ENCODE measurements at places on chromosomes 12 and 14. TPM values are rescaled to one million over a fixed set of nuclear protein-coding genes. Genes with fewer than 3 reads are reported as not detected.
A peak's percentile ranks its signal among the peaks of the same experiment; 100 is the strongest.

Gene CIROP
- not detected for total RNA-seq

DNA sequence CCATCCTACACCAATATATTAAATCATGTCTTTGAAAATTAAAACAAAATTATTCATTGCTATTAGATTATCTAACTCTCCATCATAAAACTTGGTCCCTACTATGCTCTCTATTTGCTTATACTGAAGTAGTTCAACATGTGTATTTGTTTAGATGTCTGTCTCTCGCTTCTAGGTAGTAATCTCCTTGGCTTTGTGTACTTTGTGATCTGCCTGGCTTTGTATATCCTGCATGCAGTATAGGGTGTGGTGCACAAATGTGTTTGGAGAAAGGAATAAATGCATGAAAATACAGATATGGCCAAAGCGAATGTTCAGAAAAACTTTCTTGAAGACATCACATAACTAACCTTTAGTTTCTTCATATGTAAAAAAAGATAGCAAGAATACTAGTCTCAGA, 246.6 kb upstream of the LRFN5 start:
- no peaks in the 10 kb centered on the region for H3K36me3 ChIP-seq
- no peak overlapping the region for H3K27ac ChIP-seq
- H3K27me3 ChIP-seq = no peaks in the 10 kb centered on the region
- no peak overlapping the region for H3K4me3 ChIP-seq

- H3K27ac ChIP-seq = no peak overlapping the region
- no peak overlapping the region for H3K4me3 ChIP-seq
- H3K27me3 ChIP-seq = no peaks in the 10 kb centered on the region
- DNase-seq = no peak
Measured at GRCh38 chr14:94123296-94123695, 6.1 kb downstream of the IFI27L2 start.

Gene ASPG
- 12.5 TPM for total RNA-seq

DNA sequence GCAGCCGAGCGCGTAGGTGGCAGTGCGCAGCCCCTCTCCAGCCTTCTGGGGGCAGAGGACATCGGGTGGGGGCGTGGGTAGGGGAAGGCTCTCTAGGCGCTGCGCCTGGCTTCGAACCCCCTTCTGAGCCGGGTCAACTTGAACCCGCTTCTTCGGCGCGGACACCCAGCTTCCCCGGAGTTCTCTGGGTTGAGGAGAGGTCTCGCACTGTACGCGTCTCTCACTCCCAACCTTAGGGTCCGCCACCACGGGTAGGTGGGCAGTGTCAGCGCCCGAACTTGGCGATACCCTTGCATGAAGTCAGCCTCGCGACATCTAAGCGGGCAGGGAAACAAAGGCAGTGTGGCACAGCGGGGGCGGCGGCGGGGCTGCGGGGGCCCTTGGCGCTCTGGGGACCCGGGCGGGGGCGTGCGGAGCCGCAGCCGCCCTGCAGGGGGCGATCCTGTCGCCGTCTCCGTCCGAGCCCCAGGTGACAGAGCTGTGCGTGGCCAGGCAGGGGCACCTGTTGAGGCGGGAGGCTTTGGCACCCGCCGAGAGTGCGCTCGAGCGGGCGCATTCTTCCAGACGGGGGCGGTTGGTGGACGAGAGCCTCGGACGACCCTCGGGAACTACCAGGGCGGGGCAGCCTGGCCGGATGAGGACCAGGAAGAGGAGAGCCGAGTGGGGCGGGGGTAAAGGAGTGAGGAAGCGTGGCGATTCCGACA, 1.1 kb downstream of the GALNT16 start:
- H3K4me3 ChIP-seq = peak overlapping the region; percentile 38
- peak; percentile 33 for DNase-seq
- H3K4me1 ChIP-seq = peaks cover 27% of the 10 kb centered on the region
- peaks cover 1% of the 10 kb centered on the region for H3K27me3 ChIP-seq

GRCh38 chr12:29211696-29212095, 62.6 kb downstream of the FAR2 start:
- H3K27me3 ChIP-seq = no peaks in the 10 kb centered on the region
- no peak overlapping the region for H3K4me3 ChIP-seq
- no peak for DNase-seq
- H3K27ac ChIP-seq = no peak overlapping the region
- no peaks in the 10 kb centered on the region for H3K36me3 ChIP-seq

DNA sequence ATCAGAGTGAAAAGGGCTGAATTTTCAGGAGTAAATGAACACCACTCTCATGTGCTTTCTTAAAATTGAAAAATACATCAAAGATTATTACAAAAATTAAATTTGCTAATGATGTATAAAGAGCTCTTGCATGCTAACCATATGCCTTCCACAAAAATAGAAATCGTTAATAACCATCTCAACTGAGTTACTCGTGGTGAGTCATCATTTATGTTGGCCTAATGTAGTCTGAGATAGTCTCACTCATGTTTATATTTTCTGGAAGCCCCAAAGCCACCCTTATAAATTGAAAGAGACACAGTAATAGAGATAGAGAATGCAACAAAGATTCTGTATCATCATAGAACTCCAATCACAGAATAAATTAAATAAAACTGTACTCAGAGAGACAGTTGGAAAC, 131.2 kb downstream of the KCNH5 start:
- H3K27me3 ChIP-seq = no peaks in the 10 kb centered on the region
- H3K4me1 ChIP-seq = no peaks in the 10 kb centered on the region
- H3K36me3 ChIP-seq = no peaks in the 10 kb centered on the region
- DNase-seq = no peak
- no peak overlapping the region for H3K4me3 ChIP-seq

DNA sequence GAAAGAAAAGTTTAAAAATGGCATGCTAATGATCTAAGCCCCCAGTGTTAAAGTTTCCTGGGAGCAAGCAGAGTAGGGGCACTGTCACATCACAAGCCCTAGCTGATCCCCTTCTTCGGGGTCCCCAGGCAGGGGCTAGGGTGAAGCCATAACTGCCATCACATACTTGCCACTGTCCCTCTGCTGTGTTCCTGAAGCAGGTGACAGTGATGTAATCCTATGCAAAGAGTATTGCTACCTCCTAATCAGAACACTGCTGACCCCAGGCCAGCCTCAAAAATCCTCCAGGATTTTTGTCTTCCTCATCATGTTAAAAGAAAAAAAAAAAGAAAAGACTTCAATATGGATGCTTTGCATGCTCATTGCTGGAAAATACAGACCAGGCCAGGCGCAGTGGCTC, 1.2 kb upstream of the RFC5 start:
- H3K4me1 ChIP-seq = peaks cover 11% of the 10 kb centered on the region
- peaks cover 5% of the 10 kb centered on the region for H3K36me3 ChIP-seq
- no peak overlapping the region for H3K4me3 ChIP-seq
- H3K27ac ChIP-seq = no peak overlapping the region
- no peak for DNase-seq

- H3K27me3 ChIP-seq = peaks cover 3% of the 10 kb centered on the region
- H3K4me1 ChIP-seq = peaks cover 76% of the 10 kb centered on the region
- no peak overlapping the region for H3K27ac ChIP-seq
Measured at GRCh38 chr14:105201925-105202513, 20.9 kb upstream of the NUDT14 start.

DNA sequence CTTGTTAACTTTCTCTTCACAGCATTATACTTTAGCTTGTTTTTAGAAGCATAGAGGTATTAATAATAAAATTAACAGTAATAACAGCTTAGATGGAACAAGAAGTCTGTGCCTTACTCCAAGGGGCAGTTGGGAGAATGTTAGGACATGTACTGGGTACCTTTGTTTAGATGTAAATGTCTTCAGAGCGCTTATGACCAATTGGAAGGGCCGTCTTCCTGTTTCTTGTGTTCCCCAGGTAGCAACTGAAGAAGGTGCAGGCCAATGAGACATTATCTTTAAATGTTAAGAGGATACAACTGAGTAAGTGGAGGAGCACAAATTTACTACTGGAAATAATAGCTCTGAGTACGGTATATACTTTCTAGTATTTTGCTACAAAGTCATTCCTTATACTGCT, 180.9 kb upstream of the SYT1 start:
- no peak overlapping the region for H3K4me3 ChIP-seq
- DNase-seq = no peak
- no peaks in the 10 kb centered on the region for H3K27me3 ChIP-seq

DNA sequence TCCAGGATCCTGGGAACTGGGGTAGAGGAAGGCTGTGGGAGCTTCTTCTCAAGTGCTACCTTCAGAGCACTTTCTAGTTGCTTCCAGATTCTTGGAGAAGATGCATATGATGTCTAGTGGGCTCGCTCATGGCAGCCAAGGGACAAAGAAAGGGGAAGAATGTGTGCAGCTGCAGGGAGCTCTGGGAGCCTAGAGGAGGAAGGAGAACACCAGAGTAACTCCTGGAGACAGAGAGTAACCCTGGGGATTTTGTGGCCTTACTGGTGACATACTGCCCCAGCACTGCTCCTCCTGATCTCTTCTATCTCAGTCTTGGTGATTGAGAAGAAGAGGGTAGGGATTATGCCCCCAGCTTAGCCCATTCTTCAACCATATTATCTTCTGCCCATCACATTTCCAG, 10.3 kb upstream of the SP7 start:
- no peak for DNase-seq
- H3K27me3 ChIP-seq = no peaks in the 10 kb centered on the region
- no peaks in the 10 kb centered on the region for H3K36me3 ChIP-seq
- peak overlapping the region; percentile 82 for H3K27ac ChIP-seq
- H3K4me3 ChIP-seq = no peak overlapping the region

GRCh38 chr12:128322341-128322740, 55.4 kb downstream of the TMEM132C start:
- H3K27me3 ChIP-seq = no peaks in the 10 kb centered on the region
- no peak for DNase-seq

Gene DHH
- total RNA-seq = 0.76 TPM

DNA sequence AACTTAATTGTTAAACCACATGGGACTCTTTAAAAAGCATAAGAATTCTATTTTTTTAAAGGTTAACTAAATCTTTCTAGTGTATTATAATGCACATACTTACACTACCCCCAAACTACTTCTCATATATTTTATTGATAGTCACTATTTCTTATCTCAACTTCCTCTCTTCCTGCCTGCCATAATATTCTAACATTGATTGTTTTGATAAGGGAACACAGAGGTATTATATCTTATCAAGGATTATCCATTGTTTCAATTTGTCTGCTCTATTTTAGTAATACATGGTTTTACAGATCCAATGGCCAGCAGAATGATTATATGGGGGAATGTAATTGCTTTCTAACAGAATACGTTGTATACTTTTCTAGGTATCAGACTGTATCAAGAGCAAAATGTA, 98.9 kb downstream of the EPS8 start:
- DNase-seq = no peak
- H3K27me3 ChIP-seq = no peaks in the 10 kb centered on the region
- H3K36me3 ChIP-seq = no peaks in the 10 kb centered on the region
- H3K4me1 ChIP-seq = peaks cover 22% of the 10 kb centered on the region

Gene TRHDE
- total RNA-seq = 14.1 TPM

DNA sequence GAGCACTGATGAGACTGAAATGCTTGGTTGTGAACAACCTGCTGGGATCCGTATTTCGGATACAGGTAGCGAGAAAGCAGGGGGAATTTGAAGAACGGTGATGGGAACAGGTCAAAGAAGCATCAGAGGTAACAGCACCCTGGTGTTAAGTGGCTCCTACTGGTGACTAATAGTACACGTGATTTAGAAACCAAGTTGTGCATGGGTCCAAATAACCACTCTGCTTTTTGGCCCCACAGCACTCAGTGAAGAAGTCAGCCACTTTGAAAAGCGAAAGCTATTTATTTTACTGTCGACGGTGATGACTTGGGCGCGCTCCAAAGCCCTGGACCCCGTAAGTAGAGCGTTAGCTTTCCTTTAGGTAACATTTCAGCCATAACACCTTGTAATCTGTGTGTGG, 16.7 kb downstream of the AK7 start:
- peaks cover 2% of the 10 kb centered on the region for H3K4me1 ChIP-seq
- no peaks in the 10 kb centered on the region for H3K36me3 ChIP-seq
- no peak overlapping the region for H3K27ac ChIP-seq
- H3K4me3 ChIP-seq = no peak overlapping the region

Gene CPNE6
- total RNA-seq = not detected

DNA sequence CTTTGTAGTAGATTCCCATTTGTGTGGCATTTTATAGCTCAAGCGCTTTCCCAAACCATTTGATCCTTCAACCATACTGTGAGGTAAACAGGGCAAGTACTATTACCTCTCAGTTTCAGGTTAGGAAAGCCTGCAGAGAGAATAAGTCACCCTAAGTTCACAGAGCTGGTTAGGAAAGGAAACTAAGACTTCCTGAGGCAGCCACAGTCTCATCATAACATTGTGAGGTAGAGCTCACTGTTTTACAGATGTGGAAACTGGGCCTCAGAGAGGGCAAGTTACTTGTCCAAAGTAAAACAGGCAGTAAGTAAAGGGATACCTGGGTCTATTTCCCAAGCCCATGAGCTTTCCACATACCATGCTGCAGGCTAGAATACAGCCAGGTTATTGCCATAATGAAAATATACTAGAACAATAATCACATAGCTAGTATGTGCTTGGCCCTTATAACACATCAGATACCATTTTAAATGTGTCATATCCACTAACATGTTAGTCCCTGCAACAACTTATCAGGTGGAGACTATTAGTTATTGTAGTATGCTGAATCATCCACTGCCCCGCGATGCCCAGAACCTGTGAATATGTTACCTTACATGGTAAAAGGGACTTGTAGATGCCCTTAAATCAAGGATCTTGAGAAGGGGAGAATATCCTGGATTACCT, 150.9 kb upstream of the GRIP1 start:
- no peak overlapping the region for H3K27ac ChIP-seq
- H3K36me3 ChIP-seq = no peaks in the 10 kb centered on the region
- no peaks in the 10 kb centered on the region for H3K4me1 ChIP-seq
- no peak overlapping the region for H3K4me3 ChIP-seq
- DNase-seq = no peak
- H3K27me3 ChIP-seq = no peaks in the 10 kb centered on the region

Gene CERS5
- 21.0 TPM for total RNA-seq

Measured in upper lobe of left lung (tissue), 6 donors.